HuH-7 (cell line): ENCODE measurements at places on chromosomes 2 and 18.
A peak's percentile ranks its signal among the peaks of the same experiment; 100 is the strongest.

GRCh38 chr2:236351966-236352525, 87.8 kb upstream of the ASB18 start:
- no peak for DNase-seq

DNA sequence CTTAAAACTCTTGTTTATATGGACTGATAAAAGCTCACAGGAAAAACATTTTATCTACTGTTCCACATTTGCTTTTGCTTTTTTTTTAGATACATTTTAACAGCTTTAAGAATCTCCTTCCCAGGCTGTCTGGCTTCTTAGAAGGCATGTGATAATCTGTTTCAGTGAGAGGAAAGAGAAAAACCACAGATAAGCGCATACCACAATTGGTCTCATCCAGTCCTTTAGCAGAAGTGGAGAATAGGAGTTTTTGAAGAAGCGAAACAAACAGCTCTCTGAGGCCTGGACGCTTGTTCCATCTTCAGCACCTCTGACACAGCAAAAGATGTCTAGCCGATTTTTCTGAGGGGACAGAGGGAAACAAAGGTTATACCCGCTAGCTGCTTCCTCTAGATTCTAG, 37.6 kb downstream of the RMC1 start:
- no peak for DNase-seq

DNA sequence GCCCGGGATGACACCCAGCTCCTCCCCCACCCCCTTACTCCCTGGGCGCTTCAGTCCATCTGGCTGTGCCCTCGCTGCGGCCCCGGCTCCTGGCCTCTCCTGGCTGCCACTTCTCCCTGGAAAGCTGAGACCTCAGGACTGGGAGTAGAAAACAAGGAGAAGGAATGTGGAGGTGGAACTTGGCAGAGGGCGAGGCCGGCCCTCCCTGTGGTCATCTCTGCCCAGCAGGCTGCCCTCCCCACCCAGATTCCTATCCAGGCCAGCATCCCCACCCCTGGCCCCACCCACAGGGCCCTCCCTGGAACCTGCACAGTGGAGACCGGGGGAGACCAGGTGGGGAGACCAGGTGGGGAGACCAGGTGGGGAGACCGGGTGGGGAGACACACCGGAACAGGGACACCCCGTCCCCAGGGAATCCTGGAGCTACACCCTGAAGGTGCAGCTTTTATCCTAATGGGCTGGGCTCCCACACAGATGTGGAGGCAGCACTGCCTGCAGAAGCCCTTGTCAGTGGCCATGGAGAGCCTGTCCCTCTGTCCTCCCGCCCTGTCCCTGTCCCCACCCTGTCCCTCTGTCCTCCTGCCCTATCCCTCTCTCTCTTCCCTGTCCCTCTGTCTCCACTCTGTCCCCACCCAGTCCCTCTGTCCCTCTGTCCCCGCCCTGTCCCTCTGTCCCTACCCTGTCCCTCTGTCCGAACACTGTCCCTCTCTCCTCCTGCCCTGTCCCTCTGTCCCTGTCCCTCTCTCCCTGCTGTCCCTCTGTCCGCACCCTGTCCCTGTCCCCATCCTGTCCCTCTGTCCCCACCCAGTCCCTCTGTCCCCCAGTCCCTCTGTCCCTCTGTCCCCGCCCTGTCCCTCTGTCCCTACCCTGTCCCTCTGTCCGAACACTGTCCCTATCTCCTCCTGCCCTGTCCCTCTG, 157.1 kb downstream of the PXDN start:
- no peak for DNase-seq

- peak; percentile 59 for DNase-seq
These were observed at the start of gene QPCT for GRCh38 chr2:37344453-37345361. QPCT (plus strand) TSS chr2:37344630; CDS start chr2:37344732, 102 bp downstream.

GRCh38 chr18:57015451-57015850, 131.4 kb upstream of the BOD1L2 start:
- no peak for DNase-seq
